SJSA1 (cell line): ENCODE measurements at places on chromosomes 5 and 9.

DNA sequence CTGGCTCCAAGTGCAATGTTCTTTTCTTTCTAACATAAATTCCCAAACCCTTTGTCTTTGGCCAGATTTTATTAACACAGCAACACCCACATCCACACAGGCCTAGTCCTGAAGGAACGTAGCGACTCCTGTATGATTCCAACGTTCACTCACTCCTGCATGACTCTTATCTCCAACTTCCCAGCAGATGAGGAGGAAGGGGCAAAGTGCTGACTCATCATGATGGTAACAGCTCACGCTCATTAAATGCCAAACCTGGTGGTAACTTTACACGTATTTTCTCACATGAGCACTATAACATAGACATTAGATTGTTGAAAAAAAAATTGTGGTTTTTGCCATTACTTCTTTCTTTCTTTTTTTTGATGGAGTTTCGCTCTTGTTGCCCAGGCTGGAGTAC lies 1349.5 kb downstream of the EFNA5 start:
- no peak for DNase-seq

DNA sequence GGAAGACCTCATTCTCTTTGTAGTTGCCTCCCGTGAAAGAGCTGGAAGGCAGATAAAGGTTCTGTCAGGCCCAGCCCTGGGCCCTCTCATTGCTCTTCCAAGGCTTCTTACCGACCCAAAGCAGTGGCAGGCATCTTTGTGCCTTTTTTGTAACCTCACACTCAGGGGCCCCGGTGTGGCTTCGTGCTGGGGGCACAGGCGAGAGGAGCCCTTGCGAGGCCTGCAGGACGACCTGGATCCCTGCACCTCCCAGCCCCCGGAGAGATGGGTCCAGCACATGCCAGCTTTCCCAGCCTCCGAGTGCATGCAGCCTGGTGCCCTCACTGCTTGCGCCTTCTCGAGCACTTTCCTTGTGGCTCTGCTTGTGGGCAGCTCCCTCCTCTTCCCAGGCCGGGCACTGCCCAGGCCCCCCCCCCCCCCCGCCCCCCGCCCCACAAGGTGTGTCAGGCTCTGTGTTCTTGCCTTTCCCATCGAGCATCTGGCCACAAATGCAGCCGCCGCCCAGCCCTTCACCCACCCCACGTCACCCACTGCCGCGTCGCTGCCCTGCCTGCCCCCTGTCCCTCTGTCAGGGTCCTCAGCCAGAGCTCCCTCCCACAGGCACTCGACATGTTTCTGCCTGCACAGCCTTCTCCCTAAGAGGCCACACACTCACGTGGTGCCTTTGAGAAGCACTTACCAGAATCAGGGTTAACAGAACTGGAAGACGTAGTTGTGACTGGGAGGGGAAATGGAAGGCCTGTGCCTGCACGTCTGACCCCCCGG lies 63.7 kb upstream of the CACNA1B start:
- DNase-seq: no peak

- DNase-seq: no peak
Measured at GRCh38 chr9:85941966-85942912, 1.3 kb downstream of the NAA35 start.

GRCh38 chr9:90124961-90125360 lies 517.7 kb downstream of the DIRAS2 start:
- no peak for DNase-seq

DNA sequence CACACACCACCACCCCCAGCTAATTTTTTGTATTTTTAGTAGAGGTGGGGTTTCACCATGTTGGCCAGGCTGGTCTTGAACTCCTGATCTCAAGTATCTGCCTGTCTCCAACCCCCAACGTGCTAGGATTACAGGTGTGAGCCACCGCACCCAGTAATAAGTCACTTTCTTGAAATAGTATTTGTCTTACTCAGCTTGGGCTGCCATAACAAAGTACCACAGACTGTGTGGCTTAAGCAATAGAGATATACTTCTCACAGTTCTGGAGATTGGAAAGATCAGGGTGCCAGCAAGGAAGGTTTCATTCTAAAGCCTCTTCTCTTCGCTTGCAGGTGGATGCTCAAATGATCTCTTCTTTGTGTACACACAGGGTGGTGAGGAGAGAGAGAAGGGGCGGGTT lies 99.8 kb downstream of the ARRDC3 start:
- no peak for DNase-seq
